ENCODE measurements at places on chromosomes 16 and 17.

GRCh38 chr16:28592511-28592910 lies 4.3 kb downstream of the SULT1A2 start:
- DNase-seq, result no peak

GRCh38 chr17:65589321-65589720 lies 27.9 kb upstream of the AXIN2 start:
- no peak for DNase-seq

GRCh38 chr17:59845595-59846393 lies 46.9 kb downstream of the TUBD1 start:
- DNase-seq, result no peak

DNA sequence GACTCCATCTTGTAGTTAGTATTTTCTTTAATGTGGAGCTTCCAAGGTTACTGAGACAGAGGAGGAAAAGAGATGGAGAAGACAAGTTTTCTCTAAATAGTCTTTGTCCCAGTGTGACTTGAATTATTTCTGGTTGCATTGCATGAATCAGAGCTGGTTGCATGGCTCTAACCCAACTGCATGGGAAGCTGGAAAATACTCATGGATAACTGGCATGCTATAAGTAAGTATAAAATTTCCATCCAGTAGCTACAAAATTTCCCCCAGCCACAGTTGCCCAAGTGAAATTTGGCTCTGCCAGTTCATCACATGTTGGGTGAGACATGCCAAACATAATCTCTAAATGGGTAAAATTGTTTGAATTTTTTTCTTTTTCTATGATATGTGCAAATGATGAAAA lies 1161.5 kb downstream of the CDH11 start:
- DNase-seq, result no peak

GRCh38 chr16:87965417-87965816 lies 14.2 kb downstream of the BANP start:
- DNase-seq, result no peak

- no peak for DNase-seq
These were observed 167.9 kb upstream of the MAF start for GRCh38 chr16:79768276-79768970.

GRCh38 chr16:14378131-14378551 lies 251.9 kb downstream of the PARN start:
- DNase-seq, result no peak

Data from CD4-positive, alpha-beta T cell treated with Interferon gamma for 1 hour (primary cell).